ENCODE measurements at places on chromosomes 3 and 15.

DNA sequence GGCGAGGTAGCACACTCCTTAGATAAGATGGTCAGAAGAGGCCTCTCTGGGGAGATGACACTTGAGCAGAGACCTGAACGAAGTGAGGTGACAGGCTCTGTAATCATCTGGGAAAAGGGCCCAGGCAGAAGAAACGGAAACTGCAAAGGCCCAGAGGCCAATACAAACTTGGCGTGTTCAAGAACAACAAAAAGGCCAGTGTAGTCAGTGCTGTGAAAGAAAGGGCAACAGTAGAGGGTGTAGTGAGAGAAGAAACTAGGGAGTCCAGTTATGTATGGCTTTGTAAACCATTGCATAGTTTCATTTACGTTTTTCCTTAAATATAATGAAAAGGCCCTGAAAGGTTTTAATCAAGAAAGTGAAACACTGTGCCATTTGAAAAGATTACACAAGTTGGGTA lies 31.8 kb downstream of the PLD1 start:
- no peak for DNase-seq

- no peak for DNase-seq
These were observed 2.7 kb downstream of the MTFMT start for GRCh38 chr15:65026756-65027155.

GRCh38 chr15:70604666-70605315 lies 158.6 kb downstream of the UACA start:
- no peak for DNase-seq

- DNase-seq = no peak
These were observed 140.9 kb downstream of the NLGN1 start for GRCh38 chr3:173538410-173538809.

- no peak for DNase-seq
These were observed 52.0 kb upstream of the RYK start for GRCh38 chr3:134302674-134303073.

DNA sequence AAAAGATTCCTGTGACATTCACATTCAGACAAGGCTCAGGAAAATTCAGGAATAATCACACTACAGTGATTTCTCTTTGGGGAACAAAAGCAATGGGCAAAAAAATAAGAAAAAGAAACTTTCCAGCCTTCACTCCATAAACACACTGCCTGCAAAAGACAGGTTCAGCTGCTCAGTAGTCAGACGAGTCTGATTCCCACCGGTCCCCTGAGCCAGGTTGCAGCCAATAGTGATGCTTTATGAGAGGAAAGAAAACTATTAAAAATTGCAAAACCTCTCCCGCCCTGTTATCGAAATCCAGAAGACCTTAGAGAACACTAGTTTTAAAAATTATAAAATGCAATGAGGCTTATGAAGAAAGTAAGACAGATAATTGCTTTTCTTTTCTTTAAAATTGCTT lies 8.5 kb downstream of the PLCH1 start:
- no peak for DNase-seq

- DNase-seq = no peak
These were observed 29.2 kb downstream of the LRRK1 start for GRCh38 chr15:100948430-100948762.

- DNase-seq = no peak
These were observed 40.8 kb upstream of the ARPP19 start for GRCh38 chr15:52609593-52609992.

- no peak for DNase-seq
These were observed 122.5 kb downstream of the FOXB1 start for GRCh38 chr15:60126661-60127060.

DNA sequence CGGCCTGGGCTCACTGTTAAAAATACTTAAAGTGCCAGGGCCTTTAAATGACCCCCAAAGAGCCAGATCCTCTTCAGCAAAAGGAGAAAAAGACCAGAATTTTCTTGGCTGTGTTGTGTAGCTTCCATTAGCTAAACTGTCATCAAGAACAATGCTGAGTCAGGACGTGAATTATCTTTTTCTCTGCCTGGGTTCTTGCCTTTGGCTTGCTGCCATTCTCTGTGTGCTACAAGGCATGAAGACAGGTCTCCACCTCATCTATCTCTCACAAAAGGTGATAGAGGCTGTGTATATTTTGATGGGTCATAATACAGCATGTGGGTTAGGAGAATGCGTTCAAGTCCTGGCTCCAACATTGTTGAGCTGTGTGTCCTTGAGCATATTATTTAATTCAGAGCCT lies 52.4 kb upstream of the SELENOK start:
- DNase-seq = no peak

- no peak for DNase-seq
These were observed 241.9 kb downstream of the XXYLT1 start for GRCh38 chr3:195028877-195029606.

DNA sequence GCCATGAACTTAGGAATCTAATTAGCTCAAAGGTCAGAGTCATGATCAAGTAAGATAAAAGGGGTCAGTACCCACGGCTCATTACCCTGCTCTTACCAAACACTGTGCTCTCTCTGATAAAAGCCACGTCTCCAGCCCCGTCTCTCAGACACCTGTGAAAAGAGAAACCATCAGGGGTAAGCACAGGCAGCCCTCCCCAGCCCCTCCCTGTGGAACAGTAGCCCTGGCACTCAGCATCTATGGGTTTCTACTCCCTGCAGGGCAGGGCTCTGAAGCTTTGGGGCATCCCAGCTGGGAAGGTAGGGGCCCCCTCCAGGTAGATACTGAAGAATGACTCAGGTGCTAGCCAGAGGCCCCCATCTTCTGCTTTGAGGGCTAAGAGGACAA lies 10.5 kb downstream of the LTF start:
- DNase-seq = no peak

GRCh38 chr3:168974617-168975403 lies 688.7 kb downstream of the MECOM start:
- no peak for DNase-seq

DNA sequence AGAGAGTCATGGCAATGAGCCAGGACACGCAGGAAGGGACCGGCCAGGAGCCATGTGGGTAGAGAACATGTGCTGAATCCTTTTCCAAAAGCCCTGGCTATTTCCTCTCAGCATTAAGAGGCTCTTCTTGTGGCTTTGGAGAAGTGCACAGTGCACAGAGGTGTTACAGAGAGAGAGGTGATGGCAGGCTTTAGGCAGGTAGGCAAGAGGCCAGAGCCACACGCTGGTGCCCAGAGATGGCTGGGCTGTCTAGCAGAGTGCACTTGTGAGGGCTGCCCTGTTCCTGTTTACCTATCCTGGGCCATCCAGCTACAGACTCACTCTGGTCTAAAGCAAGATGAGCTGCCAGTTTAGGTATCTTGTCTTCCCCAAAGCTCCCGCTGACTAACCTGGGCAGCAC lies 402.6 kb downstream of the OCA2 start:
- DNase-seq = no peak

DNA sequence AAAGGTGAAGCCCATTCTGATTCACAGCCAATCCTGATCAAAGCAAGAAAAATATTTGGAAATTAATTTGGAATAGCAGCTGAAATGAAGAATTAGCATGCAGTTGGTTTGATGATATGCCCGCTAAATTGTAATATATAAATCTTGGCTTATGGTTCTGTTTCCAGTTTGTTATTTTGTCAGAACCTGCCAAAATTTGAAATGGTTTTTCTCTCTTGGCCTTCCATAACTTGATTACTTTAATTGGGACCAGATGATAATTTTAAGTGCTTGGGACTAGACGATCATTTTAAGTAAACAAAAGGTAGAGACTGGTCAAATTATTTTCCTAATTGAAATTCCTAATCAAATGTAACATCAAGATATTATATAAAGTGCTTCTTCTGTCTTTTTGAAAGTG lies 842.4 kb downstream of the TBL1XR1 start:
- no peak for DNase-seq

All from mesothelial cell of epicardium (in vitro differentiated cells).